Mucosa of gallbladder (tissue), 1 donor: ENCODE measurements at places on chromosomes 2 and 18.

DNA sequence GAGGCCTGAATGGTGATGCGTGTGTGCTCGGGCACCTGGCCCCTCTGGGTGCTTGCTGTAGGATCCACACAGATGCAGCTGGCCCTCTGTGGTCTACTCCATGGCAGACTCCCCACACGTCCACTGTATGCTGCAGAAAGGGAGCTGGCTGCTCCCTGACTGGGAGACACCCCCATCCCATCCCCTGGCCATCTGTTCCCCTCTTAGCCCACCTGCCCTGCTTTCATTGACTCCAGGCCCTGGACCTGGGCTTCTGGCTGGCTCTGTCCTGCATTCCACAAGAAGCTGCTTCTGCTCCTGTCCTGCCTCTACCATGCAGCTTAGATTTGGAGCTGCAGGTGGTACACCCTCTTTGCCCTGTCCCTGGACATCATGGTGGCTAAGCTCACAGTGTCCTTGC is 80.1 kb downstream of the FHOD3 start:
- no peak for DNase-seq

DNA sequence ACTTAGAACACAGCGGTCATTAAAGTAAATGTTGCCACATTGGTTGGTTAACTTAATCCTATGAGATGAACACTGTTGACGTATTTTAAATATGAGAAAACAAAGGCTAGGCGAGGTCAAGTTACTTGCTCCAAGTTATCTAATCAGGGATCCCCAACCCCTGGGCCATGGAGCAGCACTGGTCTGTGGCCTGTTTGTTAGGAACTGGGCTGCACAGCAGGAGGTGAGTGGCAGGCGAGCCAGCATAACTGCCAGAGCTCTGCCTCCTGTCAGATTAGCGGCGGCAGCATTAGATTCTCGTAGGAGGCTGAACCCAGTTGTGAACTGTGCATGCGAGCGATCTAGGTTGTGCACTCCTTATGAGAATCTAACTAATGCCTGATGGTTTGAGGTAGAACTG is 878.9 kb downstream of the CPS1 start:
- DNase-seq = no peak

DNA sequence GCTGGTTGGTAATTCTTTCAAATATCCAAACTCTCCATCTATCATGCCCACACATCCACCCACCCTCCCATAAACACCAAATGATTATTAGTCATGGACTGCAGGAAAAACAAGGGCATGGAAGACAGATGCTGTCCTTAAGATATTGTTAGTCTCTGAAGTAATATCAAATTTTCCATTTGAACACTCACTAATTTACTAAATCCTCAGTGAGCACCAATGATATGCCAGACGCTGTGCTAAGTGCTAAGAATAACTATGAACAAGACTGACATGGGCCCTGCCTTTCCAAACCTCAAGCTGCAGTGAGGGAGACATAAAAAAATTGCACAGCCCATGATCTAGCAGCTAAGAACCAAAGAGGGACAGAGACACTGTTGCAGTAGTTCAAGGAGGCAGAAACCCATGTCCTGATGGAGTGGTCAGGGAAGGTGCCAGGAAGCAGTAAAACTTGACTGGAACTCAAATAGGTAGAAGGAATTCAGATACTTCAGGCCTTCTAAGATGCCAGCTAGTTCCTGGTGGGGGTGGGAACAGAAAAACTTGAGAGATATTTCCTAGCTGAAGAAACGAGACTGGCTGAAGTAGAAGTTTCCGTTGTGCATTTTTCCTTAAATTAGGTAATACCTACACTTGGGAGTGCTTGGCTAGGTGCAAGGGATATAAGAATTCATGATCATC is 182.1 kb downstream of the OSR1 start:
- DNase-seq = no peak

- DNase-seq = no peak
These were observed 227.5 kb downstream of the TPGS2 start for GRCh38 chr18:36601316-36601715.
